ENCODE measurements at places on chromosomes 12 and 14.

DNA sequence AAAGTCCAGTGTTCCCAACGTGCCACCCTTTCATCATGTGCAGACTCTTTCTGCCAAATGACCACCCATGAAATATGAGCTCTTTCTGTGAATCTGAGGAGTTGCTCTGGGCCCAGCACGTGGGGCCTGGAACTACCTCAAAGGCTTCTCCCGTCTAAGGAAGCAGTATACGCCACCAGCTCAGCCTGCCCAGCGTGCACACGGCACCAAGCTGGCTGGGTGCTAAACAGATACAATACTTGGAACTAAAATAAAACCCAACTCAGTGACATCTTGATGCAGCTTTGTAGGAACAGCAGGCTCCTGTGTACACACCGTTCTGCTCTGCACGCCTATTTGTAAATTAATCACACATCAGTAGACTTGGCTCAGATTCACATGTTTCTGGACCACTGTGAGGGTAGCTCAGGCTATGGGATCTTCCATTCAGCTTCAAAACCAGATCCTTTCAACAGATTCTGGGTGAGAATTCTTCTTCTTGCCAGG, 74.8 kb downstream of the ARL6IP4 start:
- DNase-seq, result no peak

- no peak for DNase-seq
Observed at GRCh38 chr12:101044512-101045059, 165.5 kb downstream of the SLC5A8 start.

GRCh38 chr12:57868851-57869268, 22.3 kb upstream of the CTDSP2 start:
- no peak for DNase-seq

DNA sequence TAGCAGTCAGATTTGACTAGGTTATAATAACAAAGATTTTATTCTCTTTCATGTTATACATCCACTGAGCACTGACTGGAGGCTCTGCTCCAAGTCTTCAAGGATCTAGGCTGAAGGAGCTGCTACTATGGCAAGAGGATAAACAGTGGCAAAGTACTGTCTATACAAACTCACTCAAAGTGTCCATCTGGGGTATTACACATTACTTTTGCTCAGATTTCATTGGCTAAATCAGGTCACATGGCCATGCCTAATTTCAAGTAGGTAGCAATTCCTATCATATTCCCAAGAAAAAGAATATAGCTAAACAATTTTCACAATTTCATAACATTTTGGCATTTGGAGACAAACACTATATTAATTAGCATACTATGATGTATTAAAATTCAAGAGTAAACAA, 40.9 kb downstream of the CDK17 start:
- no peak for DNase-seq

DNA sequence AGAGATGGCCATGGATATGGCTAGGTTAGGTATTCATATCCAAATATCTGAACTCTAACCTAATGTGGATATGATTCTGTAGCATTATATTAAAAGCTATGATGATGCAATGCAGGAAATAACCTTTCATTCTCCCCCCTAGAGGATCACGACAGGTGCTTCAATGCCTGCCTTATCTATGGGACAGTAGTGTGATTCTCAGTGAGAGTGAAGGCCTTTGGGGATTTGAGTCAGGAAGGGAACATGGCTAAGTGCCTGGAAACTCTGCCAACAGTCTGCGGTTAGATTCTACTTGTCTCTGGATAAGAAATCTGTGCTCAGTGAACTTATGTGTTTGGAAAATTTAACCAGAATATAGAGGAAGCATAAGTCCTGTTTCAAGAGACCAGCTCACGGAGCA, 81.8 kb downstream of the SLC38A1 start:
- DNase-seq, result no peak

DNA sequence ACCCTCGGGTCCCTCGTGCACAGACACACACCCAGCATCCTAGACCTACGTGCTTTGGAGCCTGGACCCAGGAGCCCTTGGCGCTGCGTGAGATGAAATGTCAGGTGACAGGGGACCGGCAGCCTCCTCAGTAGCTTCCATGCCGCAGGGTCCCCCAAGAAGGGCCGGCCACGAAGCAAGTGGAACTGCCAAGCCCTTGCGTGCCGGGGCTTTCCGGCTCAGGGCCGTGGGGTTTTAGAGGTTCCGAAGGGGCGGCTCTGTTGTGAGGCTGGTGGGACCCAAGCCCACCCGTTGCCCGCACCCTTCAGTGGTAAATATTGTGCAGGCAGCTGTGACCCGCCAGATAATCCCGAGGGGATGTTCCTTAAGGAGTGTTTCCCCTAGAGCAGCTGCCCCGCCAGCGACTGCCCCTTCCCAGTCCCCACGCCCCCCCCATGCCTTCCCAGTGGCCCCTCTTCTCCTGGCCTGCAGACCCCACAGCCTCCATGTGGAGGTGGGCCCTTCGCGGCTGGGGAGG, 133.7 kb downstream of the ADGRD1 start:
- DNase-seq, result no peak

GRCh38 chr14:56648508-56649301, 69.1 kb downstream of the TMEM260 start:
- no peak for DNase-seq

- no peak for DNase-seq
Observed at GRCh38 chr12:79411791-79412190, 279.0 kb downstream of the PAWR start.

GRCh38 chr14:23613242-23614070, 22.7 kb upstream of the DHRS2 start:
- no peak for DNase-seq

- DNase-seq, result no peak
Observed at GRCh38 chr14:105931808-105932483, 405.6 kb downstream of the TMEM121 start.

DNA sequence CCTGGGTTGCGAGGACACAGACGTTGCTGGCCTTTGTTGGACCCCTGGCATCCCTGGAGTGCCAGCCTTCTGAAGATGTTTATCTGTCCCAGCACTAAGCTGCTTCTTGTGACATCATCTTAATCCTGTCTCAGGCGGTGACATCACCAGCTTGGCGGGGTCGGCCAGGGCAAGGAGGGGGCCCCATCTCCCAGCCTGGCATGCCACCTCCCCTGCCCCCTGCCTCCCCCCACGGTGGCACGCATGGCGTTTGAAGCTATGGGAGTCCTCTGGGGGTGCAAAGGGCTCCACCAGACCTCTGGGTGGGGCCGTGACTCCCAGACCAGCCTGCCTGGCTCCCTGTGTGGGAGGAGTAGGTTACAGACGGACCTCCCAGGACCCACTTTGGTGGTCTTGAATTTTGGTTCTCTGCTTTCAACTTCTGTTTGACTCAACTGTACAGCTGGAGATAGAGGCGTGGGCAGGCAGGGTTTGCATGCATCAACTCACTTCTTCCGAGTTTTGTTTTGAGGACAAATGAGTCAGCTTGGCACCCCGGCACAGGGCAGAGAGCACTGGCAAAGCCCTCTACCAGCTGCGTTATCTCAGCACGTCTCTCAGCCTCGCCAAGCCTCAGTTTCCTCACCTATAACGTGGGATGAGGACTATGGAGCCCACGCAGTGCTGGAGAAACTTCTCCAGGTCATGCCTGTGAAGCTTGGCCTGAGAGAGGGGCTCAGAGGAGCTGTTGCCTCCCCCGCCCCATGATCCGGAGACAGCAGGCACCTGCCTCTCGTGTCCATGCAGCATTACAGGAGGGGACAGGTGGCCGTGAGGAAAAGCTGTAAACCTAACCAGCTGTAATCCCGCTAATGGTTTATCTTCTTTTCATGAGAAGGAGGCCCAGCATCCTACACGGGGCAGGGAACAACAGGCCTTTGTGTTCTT, 38.8 kb upstream of the EML1 start:
- no peak for DNase-seq

DNA sequence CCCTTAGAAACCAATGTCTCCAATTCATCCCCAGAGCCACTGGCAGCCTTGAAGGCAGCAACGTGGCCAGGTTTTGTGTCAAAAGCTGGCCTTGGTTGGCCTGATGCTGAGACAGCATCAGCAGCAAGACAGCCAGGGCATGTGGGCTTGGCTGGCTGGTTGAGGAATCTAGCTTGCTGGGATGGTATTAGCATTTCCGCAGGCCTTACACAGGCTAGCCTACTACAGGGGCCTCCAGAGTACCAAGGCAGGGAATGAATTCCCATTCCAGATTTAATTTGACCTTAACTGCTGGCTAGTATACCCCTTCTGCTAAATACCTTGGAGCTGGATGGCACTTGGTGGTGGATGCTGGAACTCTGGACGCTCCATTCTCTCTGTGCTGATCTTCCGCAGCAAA, 15.8 kb downstream of the NGDN start:
- no peak for DNase-seq

DNA sequence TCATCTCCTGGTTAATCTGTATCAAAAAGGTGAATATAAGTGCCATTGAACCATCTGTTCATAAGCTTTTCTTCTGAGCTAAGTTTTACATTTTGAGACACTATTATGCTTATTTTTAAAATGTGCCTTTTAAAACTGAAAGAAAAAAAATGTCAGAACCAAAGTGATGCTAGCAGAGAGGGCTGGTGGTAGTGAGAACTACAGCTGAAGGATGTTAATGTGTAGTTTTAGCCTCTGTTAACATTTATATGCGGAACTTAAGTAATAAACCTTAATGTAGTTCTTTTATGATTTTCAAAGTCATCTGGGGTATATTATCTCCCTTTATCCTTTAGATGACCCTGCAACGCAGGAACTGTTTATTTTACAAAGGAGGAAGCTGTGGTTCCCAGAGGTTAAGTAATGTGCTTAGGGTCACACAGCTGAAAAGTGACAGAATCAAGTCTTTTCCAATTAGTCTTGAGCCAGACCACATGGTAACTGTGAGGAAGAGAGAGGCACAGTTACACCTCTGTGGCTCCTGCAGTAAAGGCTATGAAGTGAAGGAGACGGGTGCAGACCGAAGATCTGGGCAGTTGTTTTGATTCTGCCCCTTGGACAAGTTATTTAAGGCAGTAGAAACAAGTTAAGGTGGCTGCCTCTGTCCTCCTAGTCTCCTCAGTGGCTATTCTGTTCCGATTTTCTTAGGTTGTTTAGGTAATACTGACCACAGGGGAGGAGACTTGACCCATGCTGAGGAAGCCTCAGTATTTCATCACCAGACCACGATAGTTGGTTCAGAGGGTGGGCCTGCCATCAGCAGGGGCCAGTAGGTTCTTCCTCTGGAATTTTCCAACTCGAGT, 23.9 kb downstream of the GNG2 start:
- no peak for DNase-seq

DNA sequence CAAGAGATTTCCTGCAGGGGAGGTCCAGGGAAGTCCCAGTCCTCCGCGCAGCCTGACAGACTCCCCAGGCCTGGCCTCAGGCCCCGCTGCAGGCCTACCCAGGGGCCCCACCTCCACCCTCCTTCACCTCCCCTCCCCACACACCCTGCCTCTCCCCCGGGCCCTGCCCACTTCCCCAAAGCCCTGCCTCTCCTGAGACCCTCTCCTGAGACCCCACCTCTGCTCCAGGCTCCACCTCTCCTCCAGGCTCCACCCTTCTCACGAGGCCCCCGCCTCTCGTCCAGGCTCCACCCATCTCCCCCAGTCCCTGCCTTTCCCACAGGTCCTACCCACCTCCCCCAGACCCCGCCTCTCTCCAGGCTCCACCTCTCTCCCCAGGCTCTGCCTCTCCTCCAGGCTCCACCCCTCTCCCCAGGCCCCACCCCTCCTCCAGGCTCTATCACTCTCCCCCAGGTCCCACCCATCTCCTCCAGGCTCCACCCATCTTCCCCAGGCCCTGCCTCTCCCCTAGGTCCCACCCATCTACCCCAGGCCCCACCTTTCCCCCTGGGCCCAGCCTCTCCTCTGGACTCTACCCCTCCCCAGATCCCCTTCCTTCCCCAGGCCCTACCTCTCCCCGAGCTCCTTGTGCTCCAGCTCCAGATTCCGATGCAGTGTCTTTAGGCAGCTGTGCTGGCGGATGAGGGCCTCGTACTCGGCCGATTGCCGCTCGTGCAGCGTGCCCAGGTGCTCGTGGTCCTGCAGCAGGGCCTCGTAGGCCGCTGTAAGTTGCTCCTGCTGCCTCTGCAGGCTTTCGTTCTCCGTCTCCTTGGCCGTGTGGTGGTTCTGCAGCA, 58.8 kb upstream of the GPR68 start:
- peak; percentile 79 for DNase-seq

DNA sequence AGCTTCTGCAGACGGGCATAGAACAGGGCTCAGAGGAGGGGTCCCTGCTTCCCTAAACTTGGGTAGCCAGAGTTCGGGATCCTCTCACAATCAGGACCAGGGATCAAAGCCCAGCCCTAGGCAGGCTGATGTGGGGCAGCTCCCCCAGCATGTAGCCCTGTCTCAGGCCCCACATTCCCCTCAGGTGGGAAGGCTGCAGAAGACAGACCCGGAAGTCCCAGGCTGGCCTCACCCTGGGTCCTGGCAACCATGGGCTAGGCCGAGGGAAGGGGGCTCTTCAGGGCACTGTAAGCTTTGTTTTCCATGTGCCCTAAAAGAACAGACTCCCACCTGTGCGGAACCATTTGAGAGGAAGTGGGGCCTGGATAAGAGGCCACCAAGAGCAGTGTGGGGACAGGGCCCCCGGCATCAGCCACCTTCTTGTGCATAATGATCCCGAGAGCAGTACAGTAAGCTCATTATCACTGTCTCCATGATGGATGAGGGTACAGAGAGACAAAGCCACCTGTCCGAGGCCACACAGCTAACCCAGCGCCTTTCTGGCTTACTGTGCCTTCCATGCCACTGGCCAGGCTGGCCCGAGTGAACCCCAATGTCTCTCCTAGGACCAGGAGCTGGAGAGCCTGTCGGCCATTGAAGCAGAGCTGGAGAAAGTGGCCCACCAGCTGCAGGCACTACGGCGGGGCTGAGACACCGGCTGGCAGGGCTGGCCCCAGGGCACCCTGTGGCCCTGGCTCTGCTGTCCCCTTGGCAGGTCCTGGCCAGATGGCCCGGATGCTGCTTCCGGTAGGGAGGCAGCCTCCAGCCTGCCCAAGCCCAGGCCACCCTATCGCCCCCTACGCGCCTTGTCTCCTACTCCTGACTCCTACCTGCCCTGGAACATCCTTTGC, 11.5 kb downstream of the CHGA start:
- DNase-seq, result no peak

DNA sequence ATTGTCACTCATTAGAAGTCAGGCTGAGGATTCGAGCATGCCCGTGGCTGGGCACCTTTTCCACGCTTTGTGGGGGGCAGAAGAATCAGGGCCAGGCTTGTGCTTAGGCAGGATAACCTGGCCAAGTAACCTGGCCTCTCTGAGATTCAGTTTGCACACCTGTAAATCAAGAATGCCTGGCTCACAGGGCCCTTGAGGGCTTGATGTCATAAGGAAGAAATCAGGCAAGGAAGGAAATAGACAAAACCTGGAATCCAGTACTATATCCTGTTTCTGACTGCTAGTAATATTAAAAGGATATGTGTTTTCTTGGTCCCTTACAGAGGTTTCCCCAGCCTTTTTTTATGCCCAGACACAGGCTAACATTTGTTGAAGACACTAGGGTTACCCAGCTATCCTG, 91.9 kb downstream of the SAMD4A start:
- no peak for DNase-seq
